ENCODE measurements at places on chromosomes 2 and 18. TPM values are rescaled to one million over a fixed set of nuclear protein-coding genes. Genes with fewer than 3 reads are reported as not detected.

- DNase-seq: no peak
Measured at GRCh38 chr18:39348757-39349156, 1783.2 kb upstream of the CELF4 start.

DNA sequence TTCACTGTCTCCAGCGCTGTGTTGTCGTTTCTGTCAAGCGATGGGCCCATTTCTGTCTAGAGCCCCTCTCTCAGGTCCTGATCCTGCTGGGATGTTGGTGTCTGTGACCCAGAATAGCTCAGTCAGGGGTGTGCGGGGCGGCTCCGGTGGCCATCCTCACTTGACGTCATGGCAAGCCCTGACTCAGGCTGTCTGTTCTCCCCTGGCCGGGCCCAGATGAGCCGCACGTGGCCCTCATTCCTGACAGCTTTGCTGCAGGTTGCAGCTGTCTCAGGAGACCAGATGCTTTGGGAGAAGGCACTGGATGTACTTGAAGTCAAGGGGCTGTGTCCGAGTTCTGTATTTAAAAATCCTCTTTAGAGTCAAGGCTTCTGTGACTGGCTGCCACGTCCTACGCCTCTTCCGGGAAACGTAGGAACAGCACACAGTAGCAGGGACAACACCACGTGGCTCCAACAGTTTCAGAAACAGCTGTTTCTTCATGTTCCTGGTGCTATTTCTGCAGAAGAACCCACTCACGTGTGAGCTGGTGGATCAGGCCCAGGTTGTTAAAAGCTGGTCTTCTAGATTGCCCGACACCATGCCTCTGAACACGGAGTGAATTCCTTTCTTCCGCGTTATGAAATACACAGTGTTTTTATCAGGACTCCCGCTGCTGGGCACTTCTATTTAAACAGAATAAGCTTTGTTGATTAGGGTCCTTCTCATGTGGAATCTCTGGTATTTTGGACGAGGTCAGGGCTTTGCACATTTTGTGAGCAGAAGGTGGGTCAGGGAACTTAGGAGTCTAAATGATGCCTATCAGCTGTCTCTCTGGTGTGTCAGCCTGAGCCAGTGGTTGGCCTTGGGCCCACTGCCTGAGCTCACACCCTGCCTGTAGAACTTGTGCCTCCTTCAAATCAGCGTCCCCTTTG lies 28.3 kb upstream of the NTSR2 start:
- DNase-seq: peak; percentile 88

The AOX1 gene
- total RNA-seq: 47.9 TPM

The LHCGR gene
- total RNA-seq: not detected

GRCh38 chr18:13548966-13549879 lies 177.1 kb downstream of the FAM210A start:
- no peak for DNase-seq

GRCh38 chr18:33839452-33840211 lies 261.6 kb downstream of the ASXL3 start:
- DNase-seq: peak; percentile 46
